Activated T-helper 1 cell treated with anti-CD3 and anti-CD28 coated beads, Interleukin-12 subunit alpha, Interleukin-12 subunit beta, Interleukin-2, Interleukin-4 antibody, amounts not matched to agents 30 ng/mL and 10 ng/mL and 1 ng/mL, durations not matched to agents 14 hours and 24 hours and 36 hours (primary cell): ENCODE measurements at places on chromosomes 4 and X. TPM values are rescaled to one million over a fixed set of nuclear protein-coding genes. Genes with fewer than 3 reads are reported as not detected.

GRCh38 chr4:8083086-8083825 lies 75.4 kb downstream of the ABLIM2 start:
- DNase-seq: no peak

DNA sequence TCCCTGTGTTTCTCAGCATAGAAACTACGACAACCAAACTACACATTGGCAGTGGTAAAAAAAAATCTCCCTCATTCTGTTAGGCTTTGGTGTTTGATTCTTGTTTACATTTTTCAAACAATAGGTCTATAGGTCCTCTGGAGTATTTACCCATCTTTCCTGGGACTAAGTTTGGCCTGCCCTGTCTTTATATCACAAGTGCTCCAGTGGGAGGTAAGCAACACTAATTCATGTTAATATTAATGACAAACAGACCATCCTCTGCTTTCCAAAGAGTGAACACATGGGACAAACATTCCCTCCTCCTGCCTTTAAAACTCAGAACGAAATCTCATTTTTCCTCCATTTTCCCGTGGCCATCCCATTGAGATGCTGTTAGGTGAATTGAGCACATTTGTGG lies 514.1 kb upstream of the INTU start:
- DNase-seq: no peak

GRCh38 chr4:112732142-112732541 lies 95.2 kb downstream of the LARP7 start:
- no peak for DNase-seq

TCP11X2 gene
- total RNA-seq: not detected in 2 replicates

STATH gene
- total RNA-seq: not detected in 2 replicates
